ENCODE measurements at places on chromosomes 2 and 18. TPM values are rescaled to one million over a fixed set of nuclear protein-coding genes. Genes with fewer than 3 reads are reported as not detected.

Gene IL1RL1
- total RNA-seq = 0.48 TPM

Gene RPRD1A
- 24.7 TPM for total RNA-seq

Gene KLHL14
- total RNA-seq = not detected

Gene DNAJC5G
- total RNA-seq = not detected

Gene TMEM198
- total RNA-seq = 5.9 TPM
